Breast epithelium (tissue), 4 donors: ENCODE measurements at places on chromosomes 7 and 10.

GRCh38 chr7:139044813-139045794, 9.3 kb upstream of the ZC3HAV1L start:
- no peaks in the 10 kb centered on the region for H3K4me1 ChIP-seq
- peak overlapping the region; percentile 21 for H3K27ac ChIP-seq
- no peaks in the 10 kb centered on the region for H3K36me3 ChIP-seq
- no peak overlapping the region for H3K4me3 ChIP-seq
- no peak for DNase-seq

GRCh38 chr7:257647-257992, 32.4 kb upstream of the FOXL3 start:
- H3K36me3 ChIP-seq, result peaks cover 37% of the 10 kb centered on the region
- H3K4me3 ChIP-seq, result no peak overlapping the region
- DNase-seq, result no peak
- H3K27me3 ChIP-seq, result no peaks in the 10 kb centered on the region
- H3K27ac ChIP-seq, result no peak overlapping the region

DNA sequence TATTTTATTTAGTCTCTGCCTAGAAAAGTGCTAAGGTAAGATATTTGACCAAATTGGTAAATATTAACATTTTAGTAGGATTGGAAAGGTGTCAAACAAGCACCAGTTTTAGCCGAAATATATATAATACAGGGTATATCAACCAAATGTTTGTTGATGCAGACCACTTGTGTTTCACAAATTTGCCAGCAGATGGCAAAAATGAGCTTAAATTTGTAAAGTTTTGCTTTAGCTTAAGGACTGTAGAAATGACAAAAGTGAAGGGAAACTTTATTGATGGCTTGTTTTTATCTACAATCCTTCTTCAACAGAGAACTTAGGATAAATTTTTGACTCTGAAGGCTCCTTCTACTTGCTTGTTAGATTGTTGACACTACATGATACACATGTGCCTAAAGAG, 4.8 kb upstream of the POLR1F start:
- no peaks in the 10 kb centered on the region for H3K36me3 ChIP-seq
- H3K27ac ChIP-seq, result no peak overlapping the region
- no peaks in the 10 kb centered on the region for H3K27me3 ChIP-seq
- H3K4me1 ChIP-seq, result no peaks in the 10 kb centered on the region
- DNase-seq, result no peak
- no peak overlapping the region for H3K4me3 ChIP-seq

- no peaks in the 10 kb centered on the region for H3K4me1 ChIP-seq
- no peaks in the 10 kb centered on the region for H3K36me3 ChIP-seq
- no peaks in the 10 kb centered on the region for H3K27me3 ChIP-seq
- no peak for DNase-seq
- H3K27ac ChIP-seq, result no peak overlapping the region
- no peak overlapping the region for H3K4me3 ChIP-seq
These were observed 156.3 kb upstream of the PRSS58 start for GRCh38 chr7:142414135-142414534.

DNA sequence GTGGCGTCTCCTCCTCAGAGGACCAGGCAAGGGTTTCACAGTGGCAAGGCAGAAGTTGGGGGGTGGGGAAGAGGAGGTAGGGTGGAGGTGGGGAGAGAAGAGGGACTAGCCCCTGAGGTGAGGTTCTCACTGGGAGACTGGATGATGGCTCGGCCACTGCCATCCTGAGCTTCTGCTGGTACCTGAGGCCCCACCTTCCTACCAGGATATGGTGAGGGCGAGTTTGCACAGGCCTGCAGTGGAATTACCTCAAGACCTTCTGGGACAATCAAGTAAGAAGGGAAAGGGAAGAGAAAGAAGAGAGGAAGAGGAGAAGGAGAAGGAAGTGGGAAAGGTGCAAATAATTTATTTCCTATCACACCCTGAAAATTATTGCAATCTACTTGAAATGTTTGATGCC, 111.8 kb upstream of the GDF10 start:
- no peaks in the 10 kb centered on the region for H3K36me3 ChIP-seq
- H3K4me1 ChIP-seq, result no peaks in the 10 kb centered on the region
- no peak overlapping the region for H3K27ac ChIP-seq
- no peak for DNase-seq
- H3K4me3 ChIP-seq, result no peak overlapping the region

DNA sequence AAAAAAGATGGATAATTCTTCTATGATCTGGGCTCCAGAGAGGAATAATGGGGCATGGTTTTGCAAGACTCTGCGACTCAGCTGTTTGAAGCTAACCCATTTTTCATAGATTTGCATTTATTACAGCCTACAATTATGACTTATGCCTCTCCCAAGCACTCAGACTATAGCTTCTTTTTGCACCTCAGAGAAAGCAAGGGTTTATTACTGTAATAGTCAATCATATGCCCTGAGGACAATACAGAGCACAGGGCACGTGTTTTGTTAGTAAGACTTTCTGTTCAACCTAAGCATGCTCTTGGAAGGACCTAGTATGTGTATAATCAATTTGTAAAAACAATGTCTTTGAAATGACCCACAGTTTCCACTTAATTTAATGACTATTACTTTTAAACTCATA, 221.2 kb downstream of the PARD3 start:
- no peak overlapping the region for H3K4me3 ChIP-seq
- H3K36me3 ChIP-seq, result no peaks in the 10 kb centered on the region
- H3K4me1 ChIP-seq, result no peaks in the 10 kb centered on the region
